ENCODE measurements at places on chromosomes 2 and 18.

- no peak for DNase-seq
Measured at GRCh38 chr2:74577448-74577847, 22.9 kb downstream of the DOK1 start.

GRCh38 chr2:54500404-54501205, 44.5 kb downstream of the SPTBN1 start:
- DNase-seq = no peak

DNA sequence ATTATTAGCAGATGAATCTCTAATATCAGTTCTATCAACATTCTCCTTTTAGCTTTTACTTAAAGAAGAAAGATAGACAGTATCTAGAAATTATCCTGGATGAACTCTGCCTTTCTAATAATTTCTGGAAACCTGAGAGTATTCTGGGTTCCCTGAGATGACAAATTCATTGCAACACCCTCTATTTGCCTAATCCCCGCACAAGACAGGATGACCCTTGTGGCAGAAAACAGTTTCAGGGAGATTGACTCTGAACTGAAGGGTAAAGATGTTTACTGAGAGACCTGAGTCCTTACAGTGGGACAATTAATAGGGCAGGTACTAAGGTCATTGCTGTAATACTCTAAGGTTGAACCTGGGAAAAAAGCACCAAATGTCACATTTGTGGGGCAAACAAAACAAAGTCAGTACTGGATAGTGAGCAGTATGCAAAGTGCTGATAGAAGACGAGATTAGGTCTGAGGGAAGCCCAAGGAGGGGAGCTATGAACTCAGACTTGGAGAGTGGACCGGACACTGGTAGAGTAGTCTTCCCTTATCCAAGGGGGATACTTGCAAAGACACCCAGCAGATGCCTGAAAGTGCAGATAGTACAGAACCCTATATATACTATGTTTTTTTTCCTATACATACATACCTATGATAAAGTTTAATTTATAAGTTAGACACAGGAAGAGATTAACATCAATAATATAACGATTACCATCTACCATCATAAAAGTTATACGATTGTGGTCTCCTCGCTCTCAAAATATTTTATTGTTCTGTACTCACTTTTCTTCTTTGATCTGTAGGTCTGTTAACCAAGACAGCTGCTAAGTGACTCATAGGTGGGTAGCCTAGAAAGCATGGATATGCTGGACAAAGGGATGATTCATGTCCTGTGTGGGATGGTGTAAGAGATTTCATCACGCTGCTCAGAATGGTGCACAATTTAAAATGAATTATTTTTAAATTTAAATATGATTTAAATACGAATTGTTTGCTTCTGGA, 148.3 kb upstream of the KLHL14 start:
- peak; percentile 95 for DNase-seq

GRCh38 chr2:65062843-65063825, 6.9 kb downstream of the CEP68 start:
- DNase-seq = no peak

- DNase-seq = no peak
Measured at GRCh38 chr2:216619411-216620393, 13.5 kb upstream of the IGFBP2 start.

- DNase-seq = no peak
Measured at GRCh38 chr2:129329574-129329973, 649.9 kb upstream of the RAB6C start.

DNA sequence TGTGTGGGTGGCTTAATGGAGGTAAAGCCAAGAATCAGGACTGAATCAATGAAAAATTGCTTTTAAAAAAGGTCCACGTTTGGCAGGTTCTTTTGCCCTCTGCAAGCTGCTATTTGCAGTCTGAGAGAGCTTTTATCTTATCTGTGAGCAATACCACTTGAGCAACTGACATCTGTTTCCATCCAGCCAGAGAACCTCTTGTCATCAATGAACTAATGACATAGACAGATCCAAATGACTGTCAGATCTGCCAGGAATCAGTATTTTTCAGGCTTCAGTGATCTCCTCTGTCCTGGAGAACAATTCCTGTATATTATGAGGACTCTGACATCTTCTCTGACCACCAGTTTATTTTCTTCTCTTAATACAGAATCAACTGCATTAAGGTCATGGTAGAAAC, 608.1 kb downstream of the LRP1B start:
- DNase-seq = no peak

GRCh38 chr2:109613081-109613921, 465 bp downstream of the SEPTIN10 start:
- DNase-seq = peak; percentile 69

- DNase-seq = no peak
Measured at GRCh38 chr2:209348433-209348832, 75.4 kb upstream of the MAP2 start.

DNA sequence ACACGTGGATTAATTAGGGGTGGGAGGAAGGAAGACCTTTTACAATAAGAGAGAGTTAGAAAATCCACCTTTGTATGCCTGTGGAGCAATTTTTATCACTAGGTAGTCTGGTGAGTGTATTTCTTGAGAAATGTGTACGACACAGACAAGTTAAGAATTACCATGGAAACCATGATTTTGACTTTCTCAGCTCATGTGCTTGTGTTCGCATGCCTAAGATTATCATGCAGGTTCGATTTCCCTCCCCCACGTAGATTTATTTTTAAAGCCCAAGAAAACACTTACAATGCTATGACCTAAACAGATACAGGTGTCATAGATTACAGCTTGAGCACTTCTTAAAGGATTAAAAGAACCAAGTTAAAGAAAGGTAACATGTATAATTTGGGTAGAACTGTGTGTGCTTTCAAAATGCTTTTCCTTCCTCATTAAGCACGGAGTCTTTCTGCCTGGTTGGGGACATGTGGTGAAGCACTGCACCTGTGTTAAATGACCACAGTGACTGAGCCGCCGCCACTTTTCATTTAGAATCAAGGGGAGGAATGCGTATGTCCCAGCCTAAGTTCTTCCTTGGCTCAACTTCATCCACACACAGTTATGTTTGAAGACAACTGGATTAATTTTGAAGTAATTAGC, 16.6 kb downstream of the SERTAD2 start:
- DNase-seq = no peak

- DNase-seq = no peak
Measured at GRCh38 chr2:106624787-106625380, 137.7 kb downstream of the CD8B2 start.

DNA sequence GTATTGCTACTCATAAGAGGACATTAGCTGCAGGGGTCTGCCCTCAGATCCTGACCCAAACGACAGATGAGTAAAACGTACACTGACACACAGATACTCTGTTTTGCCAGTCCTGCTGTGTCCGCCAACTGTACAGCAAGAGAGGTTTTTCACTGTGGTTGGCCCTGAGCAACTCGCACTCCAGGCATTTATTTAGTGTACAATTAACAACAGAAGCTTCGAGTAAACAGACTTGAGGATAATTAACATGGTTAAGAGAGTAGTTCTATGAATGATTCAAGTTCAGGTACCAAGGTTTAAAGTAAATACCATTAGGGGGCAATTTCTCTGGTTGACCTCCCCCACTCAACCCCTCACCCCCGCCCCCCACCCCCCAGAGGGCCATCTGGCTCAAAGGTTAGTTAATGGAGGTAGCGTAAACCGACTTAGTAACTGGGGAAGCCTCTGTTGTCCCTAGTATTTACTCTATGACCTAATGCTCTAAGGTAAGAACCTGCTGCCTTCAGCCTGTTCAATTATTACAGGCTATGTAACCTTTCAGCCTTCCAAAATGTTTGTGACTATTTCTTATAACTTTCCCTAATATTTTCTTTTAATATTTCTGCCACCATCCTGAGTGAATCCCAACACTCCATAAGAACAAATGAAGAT, 103.9 kb upstream of the XIRP2 start:
- no peak for DNase-seq

DNA sequence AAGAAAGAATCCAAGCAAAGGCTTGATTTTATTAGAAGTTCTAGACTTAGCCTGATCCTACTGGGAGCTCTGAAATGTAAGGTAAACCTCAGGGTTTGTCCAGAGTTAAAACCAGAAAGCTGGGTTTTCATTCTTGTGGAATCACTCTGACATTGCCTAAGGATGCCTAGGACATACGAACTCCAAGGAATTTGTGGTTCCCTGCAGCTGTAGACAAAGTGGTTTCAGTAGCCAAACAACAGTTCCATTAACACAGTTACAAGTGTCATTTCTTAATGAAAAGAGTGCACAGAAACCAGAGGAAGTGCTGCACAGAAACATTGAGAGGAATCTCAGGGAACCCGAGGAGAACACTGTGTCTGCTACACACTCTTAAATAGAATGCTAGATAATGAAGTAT, 221.4 kb upstream of the ST6GAL2 start:
- no peak for DNase-seq

DNA sequence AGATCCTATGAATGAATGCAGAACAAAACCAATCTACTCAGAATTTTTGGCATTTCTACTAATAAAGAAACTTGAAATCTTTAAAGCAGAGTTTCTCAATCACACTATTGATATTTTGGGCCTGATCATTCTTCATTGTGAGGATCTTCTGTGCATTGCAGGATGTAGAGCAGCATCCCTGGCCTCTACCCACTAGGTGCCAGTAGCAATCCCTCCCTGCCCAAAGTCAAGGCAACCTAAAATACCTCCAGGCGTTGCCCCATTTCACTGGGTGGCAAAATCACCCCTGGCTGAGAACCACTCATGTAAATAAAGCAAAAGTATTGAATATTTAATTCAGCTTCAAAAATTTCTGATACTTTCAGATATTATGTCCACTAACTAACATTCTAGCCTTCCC, 213.0 kb downstream of the SP3 start:
- DNase-seq = no peak

All from astrocyte of the spinal cord (primary cell).